Motor neuron (in vitro differentiated cells): ENCODE measurements at places on chromosomes 13 and 19. TPM values are rescaled to one million over a fixed set of nuclear protein-coding genes. Genes with fewer than 3 reads are reported as not detected.

DNA sequence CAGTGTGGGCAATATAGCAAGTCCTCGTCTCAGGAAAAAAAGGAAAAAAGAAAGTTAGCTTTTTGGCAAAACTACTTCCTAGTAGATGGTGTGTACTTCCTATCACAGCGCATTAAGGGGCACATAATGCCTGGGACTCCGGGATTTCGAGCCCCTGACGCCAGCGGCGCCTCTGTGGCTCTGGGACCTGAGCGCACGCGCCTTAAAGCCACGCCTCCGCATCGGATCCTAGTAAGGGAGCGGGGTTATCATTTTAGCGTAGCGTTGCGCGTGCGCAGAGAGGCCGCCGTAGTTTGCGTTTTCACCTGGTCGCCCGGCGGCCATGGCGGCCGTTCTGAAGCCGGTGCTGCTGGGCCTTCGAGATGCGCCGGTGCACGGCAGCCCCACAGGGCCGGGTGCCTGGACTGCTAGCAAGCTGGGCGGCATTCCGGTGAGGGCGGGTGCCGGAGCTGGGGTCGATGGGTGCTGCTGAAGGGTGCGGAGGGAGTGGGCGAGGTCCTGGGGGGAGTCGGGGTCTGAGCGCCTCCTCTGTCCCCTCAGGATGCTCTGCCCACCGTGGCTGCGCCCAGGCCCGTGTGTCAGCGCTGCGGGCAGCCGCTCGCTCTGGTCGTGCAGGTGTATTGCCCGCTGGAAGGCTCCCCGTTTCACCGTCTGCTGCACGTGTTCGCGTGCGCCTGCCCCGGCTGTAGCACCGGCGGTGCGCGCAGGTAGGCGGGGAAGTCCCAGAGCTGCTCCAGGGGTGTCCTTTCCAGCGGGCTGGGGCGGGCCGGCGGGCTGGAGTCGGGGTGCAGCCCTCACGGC is at the start of gene PDCD2L:
TSS of gene PDCD2L (plus strand) at position 291 of the 801 bp plus-strand sequence. CDS start at position 323, 32 bp downstream.
- peak; percentile 97 for ATAC-seq

- ATAC-seq: no peak
Observed at GRCh38 chr13:45833242-45833641, 18.3 kb downstream of the SIAH3 start.

GRCh38 chr13:29619995-29620394 is 24.5 kb upstream of the SLC7A1 start:
- no peak for ATAC-seq

DNA sequence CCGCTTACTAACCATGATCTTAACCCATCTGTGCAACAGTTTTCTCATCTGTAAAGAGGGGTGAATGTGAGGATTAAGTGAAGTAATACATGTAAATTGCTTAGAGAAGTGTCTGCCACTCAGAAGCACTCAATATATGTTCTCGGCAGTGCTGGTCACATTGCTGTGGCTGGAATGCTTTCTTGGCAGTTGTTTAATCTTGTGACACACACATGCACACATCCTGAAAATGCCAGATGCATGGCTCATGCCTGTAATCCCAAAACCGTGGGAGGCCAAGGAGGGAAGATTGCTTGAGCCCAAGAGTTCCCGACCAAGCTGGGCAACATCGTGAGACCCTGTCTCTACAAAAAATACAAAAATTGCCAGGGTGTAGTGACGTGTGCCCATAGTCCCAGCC is 4.9 kb upstream of the DMKN start:
- peak; percentile 58 for ATAC-seq

- ATAC-seq: no peak
Observed at GRCh38 chr19:35665604-35666003, 713 bp upstream of the UPK1A start.

DNA sequence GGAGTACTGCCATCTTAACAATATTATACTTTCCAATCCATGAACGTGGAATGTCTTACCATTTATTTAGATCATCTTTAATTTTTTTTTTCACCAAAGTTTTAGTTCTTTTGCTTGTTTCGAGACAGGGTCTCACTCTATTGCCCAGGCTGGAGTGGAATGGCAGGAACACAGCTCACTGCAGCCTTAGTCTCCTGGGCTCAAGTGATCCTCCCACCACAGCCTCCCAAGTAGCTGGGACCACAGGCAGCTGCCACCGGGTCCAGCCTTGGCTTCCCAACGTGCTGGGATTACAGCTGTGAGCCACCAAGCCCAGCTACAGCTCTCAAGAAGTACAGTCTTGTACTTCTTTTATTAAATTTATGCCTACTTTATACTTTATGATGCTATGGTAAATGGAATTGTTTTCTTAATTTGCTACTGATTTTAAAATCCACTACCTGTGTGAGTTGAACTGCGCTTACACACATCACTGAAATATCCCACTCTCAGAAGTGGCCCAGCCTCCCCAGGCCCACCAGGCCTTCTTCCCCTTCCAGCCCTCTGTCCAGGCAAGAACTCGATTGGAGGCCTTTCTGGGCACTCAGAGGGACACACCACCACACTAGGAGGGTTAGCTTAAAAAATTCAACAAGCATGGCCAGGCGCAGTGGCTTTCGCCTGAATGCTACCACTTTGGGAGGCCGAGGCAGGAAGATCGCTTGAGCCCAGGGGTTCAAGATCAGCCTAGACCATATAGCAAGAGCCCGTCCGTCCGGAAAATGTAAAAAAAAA is 1.0 kb upstream of the PGLS start:
- ATAC-seq: no peak

GRCh38 chr13:74162135-74162534 is 27.9 kb upstream of the KLF12 start:
- no peak for ATAC-seq

GRCh38 chr19:46388311-46389095 is 24.9 kb downstream of the CCDC8 start:
- ATAC-seq: no peak

DNA sequence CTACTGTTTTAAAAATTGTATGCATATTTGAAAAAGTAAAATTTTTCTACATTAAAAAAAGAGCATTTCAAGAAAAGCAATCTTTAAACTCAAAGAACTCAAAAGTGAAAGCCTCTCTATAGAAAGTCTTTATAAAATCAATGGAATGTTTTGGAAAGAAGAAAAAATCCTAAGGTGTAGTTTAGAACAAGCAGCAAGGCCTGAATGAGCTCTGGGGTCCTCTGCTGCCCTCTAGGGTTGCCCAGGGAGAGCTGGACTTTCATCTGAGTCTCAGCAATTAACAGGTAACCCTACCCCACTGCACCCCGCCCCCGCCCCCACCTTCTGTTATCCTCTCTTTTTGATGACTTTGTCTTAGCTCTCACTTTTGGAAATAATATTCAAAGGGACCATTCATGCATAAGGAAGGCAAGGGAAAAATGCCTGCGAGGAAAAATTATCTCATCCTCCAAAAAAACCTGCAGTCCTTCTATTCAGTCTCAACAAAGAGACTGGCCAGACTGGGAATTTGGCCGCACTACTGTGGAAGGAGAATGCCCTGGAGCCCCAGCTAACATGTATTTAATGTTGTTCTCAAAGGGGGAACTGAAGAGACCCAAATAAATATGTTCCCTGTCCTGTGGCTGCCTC is 24.1 kb downstream of the SLC25A30 start:
- ATAC-seq: peak; percentile 50

GRCh38 chr13:112951674-112952371 is 17.2 kb upstream of the MCF2L start:
- ATAC-seq: no peak

GRCh38 chr19:51163257-51163656 is 21.2 kb downstream of the SIGLEC7 start:
- ATAC-seq: no peak

GRCh38 chr19:41366089-41366488 is 2.1 kb upstream of the B9D2 start:
- no peak for ATAC-seq

GRCh38 chr19:12364391-12365235 is 870 bp downstream of the ZNF442 start:
- no peak for ATAC-seq

GRCh38 chr13:94329277-94329676 is 150.2 kb downstream of the DCT start:
- peak; percentile 45 for ATAC-seq

DNA sequence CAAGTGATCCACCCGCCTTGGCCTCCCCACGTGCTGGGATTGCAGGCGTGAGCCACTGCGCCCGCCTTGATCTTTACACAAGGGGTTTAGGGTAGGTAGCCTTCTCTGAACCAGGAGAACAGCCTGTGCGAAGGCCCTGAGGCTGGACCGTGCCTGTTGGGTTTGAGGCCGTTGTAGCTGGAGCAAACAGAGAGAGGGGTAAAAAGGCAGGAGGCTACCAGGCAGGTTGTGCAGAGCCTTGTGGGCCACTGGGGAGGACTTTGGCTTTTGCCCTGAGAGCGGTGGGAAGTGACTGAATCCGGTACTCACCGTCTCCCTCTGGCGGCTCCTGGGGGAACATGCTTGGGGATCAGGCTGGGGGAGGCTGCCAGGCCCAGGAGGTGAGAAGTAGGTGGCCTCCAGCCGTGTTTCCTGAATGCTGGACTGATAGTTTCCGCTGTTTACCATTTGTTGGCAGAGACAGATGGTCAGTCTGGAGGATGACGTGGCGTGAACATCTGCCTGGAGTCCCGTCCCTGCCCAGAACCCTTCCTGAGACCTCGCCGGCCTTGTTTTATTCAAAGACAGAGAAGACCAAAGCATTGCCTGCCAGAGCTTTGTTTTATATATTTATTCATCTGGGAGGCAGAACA is 24.6 kb downstream of the SPC24 start:
- ATAC-seq: peak; percentile 47

- ATAC-seq: no peak
Observed at GRCh38 chr13:110399801-110400200, 92.7 kb downstream of the COL4A2 start.

NTF4 gene
- 0.85 TPM in 1 of 2 replicates, not detected in the other for total RNA-seq

KLF12 gene
- total RNA-seq: 11.7 and 14.0 TPM in 2 replicates

HSD11B1L gene
- total RNA-seq: 17.4 and 21.9 TPM in 2 replicates
